ENCODE measurements at places on chromosomes 1 and 21.

DNA sequence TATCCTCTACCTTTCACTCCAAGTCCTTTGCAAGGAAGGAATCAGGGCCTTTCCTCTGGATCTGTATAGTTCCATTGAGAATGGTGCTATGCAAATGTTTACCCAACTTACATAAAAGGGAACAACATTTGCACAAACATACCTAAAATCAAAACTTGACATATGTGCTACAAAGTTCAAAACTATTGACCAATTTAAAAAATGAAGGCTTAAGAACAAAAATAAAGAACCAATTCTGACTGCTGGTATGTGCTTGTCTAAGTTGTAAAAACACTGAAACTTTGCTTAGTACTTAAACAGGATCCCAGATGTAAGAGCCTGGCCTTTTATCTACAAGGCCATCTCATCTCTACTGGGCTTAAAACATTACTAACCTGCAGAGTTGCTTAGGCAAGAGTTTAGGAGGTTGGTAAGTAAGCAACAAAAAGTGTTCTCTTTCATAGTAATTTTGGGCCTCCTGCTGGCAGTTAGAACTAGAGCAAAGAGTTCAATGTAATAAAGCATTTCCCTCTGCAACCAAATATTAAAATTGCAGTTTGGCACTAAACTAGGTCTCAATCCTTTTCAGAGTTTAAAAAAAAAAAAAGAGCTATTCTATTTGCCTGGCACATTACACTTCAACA lies 2.0 kb downstream of the SCMH1 start:
- no peak for DNase-seq

DNA sequence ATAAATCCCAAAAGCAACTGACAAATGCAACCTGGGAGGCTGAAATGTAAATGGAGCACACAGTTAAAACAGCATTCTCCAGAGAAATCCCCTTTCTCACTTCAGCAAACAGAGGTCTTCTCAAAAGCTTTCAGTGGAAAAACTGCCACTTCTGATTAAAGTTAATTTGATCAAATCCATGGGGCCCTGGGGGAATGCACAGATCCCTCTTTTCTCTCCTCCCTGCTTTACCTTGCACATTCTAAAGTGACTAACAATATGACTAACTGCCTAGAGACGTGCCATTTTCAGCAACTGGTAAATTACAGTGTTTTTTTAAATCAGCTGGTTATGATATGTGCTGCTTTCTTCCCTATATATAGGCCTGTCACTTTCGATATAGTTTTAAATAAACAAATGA lies 142.5 kb downstream of the RERE start:
- no peak for DNase-seq

DNA sequence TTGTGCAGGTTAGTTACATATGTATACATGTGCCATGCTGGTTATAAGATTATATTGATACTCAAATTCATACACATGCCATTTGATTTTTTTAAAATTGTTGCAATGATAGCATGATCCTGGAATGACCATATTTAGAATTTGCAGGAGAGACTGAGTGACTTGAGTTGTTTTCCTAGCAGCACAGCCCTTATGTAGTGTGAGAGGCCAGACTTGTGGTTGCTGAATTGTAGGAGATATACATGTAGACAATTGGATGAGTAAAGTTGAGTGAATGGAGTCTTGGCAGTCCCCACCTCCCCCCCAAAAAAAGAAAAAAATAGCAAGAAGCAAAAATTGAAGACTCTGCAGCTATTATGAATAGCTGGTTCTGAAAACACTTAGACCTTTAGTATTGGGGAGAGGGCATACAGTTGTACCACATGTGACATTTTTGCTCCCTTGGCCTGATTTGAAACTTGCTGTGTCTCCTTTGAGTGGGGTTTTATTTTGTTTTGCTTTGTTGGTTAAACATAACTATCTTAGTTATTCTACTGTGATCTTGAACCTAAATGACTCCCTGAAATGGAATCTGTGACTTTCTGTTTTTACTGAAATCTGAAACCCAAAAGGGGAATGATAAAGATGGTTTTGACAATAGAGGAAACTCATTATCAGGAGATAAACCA lies 280.3 kb downstream of the HMCN1 start:
- no peak for DNase-seq

DNA sequence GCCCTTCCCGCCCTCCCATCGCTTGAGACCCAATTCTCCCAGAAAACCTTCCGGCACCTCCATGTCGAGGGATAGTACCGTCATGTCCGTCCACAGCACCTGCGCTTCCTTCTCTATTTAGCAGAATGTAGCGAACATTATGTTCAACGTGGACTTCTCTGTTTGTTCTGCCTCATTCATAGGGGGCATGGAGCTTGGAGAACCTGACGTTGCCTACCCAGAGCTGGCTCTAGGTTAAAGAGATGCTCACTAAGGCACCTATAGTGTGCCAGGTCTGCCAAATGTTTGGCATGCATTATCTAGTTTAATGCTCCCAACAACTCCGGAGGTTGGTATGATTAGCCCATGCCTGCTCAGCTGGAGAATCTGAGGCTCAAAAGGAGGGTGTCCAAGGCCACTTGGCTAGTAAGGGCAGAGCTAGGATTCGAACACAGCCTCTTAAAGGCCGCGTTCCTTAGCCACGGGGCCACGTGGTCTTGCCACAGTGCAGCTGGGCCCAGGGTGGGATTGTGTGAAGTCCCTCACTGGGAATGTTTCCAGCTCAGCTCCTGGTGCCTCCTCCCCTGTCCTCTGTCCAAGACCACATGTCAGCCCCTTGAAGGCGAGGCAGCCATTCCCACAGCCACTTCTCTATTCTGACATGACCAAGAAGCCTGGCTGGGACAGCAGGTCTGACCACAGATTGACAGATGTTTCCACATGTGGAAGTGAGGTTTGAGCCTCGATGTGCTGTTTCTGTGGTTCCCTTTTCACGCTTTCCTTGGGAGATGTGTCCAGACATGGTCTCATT lies 57.8 kb downstream of the RUNX3 start:
- no peak for DNase-seq

GRCh38 chr1:157249326-157249725 lies 111.1 kb upstream of the ETV3 start:
- no peak for DNase-seq

DNA sequence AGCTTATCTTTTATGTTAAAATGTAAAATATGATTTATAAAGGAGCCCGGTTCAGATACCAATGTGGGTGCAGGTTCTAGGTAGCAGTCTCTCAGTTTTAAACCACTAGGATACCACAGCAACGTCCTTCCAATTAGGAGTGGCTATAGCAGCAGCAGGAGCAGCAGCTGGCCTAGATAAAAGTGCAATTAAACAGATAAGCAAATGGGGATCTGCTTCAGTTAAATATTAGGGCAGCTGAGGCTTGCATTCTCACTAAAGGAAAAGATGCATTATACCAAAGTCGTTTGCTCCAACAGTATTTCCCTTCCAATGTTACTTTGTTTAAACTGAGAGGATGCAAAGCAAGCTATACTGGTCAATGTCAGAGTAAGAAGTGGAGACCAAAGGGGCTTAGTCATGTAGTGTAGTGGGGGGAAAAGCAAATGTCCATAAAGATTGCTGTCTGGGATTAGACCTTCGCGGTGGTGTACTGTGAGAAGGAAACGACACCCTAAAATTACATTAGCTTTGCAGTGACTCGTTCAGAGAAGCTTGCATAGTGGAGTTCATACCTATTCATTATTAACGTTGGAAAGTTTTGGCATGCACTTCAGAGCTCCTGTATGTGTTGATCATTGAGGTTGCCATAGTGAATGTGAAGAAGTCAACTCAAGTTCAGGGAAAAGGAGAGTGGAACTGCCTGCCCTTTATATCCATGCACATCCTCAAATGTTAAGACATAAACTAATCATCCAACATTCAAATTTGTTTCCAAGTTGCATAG lies 272.2 kb downstream of the VAV3 start:
- DNase-seq, result no peak

GRCh38 chr21:40386294-40386911 lies 460.6 kb downstream of the DSCAM start:
- DNase-seq, result no peak

DNA sequence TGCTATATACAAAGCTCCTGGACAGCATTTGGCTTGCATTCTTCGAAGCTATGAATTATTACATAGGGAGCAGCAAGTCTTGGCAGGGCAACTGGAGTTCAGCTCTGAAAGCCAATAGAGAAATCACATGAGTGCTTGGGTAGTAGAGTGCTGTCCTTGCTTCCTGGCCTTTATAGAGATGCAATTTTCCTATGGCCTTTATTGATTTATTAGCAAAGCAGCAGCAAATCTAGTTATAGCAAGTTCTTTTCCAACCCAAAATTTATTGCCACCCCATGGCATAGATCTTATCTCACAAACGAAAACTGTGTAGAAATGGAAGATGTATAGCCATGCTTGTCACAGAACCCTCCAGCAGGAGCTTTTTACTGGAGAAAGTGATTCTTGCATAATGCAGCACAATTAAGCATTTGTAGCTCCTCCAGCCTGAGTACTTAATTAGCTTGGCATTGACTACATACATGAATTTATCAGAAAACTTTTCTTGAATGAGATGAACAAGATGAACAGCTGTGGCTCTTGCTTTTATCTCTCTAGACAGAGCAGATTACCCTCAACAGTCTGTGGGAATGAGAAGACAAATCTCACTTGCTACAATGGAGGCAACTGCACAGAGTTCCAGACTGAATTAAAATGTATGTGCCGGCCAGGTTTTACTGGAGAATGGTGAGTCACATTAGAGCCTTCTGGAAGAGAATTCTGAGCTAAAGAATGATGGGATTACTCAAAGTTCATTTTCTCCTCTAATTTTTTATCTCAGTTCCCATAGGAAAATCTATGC lies 170.1 kb downstream of the CRB1 start:
- DNase-seq, result no peak

DNA sequence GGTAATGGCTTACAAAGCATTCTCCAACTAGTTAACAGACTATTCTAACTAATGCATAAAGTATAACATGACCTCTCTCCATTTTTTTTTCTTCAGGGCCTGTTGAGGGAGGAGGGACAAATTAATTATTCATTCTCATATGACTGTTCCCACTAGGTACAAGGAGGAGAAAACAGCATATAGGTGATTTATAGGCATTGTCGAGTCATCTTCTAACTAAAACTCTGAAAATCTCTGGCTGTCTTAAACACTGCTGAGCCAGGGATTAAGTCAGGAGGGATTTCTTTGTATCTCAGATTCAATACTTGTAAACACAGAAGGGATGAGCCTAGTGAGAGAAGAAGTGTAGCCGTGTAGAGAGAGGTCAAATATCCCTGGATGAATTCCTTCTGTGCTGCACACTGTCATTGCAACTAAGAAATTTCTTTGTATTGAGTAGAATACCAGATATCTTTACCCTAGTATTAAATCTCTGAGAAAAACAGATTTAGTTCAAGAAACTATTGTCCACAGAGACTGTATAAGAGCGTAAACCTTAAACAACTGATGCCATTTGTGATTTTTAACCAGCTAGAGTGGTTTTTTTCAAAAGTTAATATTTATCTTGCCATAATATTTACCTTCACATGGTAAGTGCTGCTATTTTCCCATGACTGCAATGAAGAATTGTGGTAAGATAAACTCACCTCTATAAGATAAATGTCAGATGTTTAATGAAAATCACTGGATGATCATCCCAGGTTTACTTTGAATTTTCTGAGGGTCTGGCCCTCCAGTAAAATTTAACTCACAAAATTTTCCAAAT lies 465.3 kb downstream of the RWDD3 start:
- no peak for DNase-seq

- DNase-seq, result no peak
Measured at GRCh38 chr1:116938216-116938615, 28.5 kb downstream of the PTGFRN start.

Measured in activated T-helper 1 cell treated with anti-CD3 and anti-CD28 coated beads, Interleukin-12 subunit alpha, Interleukin-12 subunit beta, Interleukin-2, Interleukin-4 antibody, amounts not matched to agents 30 ng/mL and 10 ng/mL and 1 ng/mL, durations not matched to agents 14 hours and 24 hours and 36 hours (primary cell).